ENCODE measurements at places on chromosomes 2 and 18. TPM values are rescaled to one million over a fixed set of nuclear protein-coding genes. Genes with fewer than 3 reads are reported as not detected.

GRCh38 chr2:74552914-74553811 is 579 bp downstream of the LOXL3 start:
- DNase-seq, result peak; percentile 84

- no peak for DNase-seq
Measured at GRCh38 chr18:35605686-35606417, 24.3 kb downstream of the GALNT1 start.

- no peak for DNase-seq
Measured at GRCh38 chr2:199309411-199309810, 148.3 kb downstream of the SATB2 start.

- DNase-seq, result no peak
Measured at GRCh38 chr2:105915005-105915558, 170.4 kb downstream of the NCK2 start.

- DNase-seq, result no peak
Measured at GRCh38 chr18:50680966-50681365, 121.1 kb downstream of the MAPK4 start.

GRCh38 chr2:30230497-30231211 is 680 bp upstream of the LBH start:
- DNase-seq, result no peak

DNA sequence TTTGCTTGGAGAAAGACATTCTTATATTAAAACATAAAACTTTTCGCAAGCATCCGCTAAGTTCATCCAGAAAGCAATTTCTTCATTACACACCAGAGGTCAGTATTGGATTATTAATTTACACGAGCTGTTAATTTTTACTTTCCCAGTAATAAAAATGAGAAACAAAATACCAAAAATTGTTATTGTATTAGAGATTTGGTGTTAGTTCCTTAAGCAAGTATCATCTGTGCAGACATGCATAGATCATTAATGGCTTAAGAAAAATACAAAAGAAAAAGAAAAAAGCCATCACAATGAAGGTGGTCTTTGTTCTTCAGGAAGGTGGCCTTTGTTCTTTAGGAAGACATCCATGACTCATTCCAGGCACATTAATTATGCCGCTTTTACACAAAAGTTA is 53.6 kb upstream of the HNMT start:
- DNase-seq, result no peak

- DNase-seq, result no peak
Measured at GRCh38 chr2:186544255-186544675, 45.6 kb upstream of the ITGAV start.

- DNase-seq, result no peak
Measured at GRCh38 chr2:164593959-164594358, 27.3 kb downstream of the GRB14 start.

GRCh38 chr18:33817096-33817495 is 239.1 kb downstream of the ASXL3 start:
- no peak for DNase-seq

Gene PARD6G
- 122 TPM for total RNA-seq

Gene ZC3H6
- 10.8 TPM for total RNA-seq

DNA sequence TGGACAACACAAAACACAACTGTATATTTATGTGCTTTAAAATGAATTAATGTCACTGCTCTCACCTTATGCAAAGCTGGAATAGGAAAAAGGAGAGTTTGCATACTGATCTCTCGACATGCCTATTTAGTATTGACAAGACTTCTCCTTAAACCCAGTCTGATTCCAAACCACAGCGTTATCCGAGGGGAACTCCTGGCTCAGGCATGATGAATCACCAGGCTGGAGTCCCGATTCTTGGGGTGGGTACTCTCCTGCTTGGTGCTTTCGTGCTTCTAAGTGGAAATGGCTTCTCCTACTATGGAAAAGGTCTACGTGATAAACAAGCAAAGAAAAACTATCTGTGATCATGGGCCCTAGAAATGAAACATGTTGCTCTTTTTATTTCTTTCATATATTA is 88.9 kb upstream of the SLC35G4 start:
- DNase-seq, result no peak

Gene GALNT14
- 2.5 TPM for total RNA-seq

- no peak for DNase-seq
Measured at GRCh38 chr2:230152334-230152733, 67.5 kb downstream of the SP110 start.

- DNase-seq, result no peak
Measured at GRCh38 chr2:37342591-37343220, 1.7 kb upstream of the QPCT start.

- DNase-seq, result no peak
Measured at GRCh38 chr2:239768031-239768790, 256.9 kb downstream of the NDUFA10 start.

DNA sequence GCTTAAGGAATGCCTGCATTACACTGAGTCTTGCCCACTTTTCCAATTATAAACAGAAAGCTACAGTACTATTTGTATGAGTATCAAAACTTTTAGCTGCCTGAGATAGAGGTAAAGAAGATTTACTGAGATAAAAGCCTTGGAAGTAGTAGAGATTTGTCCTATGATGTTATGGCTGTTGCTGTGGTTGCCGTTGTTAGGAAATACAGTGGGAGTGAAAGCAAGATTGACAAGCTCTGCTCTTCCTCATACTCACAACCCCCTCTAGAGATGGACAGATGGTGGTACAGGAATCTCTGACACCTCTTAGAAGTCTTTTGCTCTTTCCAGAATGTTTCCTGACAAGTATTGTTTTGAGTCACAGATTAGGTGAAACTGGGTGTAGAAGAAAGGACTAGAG is 242.5 kb downstream of the RPIA start:
- DNase-seq, result no peak

DNA sequence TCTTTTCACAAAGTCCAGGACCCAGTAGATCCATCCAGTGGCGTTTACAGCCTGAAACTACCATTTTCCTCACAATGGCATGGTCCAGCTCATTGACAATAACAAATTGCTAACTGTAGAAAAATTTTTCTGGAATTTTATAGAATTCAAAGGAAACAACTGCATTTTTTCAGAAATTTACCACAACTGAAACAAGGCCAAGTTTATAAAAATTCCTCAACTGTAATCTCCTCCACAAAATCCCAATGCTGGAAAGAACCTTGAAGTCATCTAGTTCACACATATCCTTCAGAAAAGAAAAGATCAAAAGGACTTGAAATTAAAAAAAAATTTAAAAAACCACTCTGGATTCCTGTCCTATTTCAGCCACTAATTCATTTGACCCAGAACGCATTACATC is 226.0 kb upstream of the CTAGE1 start:
- no peak for DNase-seq

GRCh38 chr18:46334868-46335281 is 230.7 kb downstream of the HAUS1 start:
- no peak for DNase-seq

DNA sequence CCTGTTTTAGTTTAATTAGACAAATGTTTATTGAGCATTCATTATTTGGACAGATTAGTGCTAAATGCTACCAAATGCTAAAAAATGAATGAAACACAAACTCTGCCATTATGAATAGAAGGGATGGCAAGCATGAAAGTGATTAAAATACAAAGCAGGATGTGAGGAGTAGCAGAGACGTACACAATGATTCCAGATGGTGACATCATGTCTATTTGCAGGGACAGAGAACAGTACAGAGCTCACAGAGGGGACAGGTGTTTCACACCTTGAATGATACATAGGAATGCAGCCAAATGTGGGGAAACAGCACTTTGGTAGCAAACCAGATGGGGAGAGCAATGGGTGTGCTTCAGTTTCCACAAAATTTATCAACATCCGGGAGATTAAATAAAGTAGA is 76.3 kb downstream of the CD226 start:
- DNase-seq, result no peak

- DNase-seq, result no peak
Measured at GRCh38 chr2:203675086-203675485, 31.4 kb upstream of the CD28 start.

GRCh38 chr18:44411262-44411905 is 269.3 kb upstream of the SETBP1 start:
- DNase-seq, result no peak

GRCh38 chr2:73891276-73891901 is 1.4 kb upstream of the ACTG2 start:
- DNase-seq, result no peak

DNA sequence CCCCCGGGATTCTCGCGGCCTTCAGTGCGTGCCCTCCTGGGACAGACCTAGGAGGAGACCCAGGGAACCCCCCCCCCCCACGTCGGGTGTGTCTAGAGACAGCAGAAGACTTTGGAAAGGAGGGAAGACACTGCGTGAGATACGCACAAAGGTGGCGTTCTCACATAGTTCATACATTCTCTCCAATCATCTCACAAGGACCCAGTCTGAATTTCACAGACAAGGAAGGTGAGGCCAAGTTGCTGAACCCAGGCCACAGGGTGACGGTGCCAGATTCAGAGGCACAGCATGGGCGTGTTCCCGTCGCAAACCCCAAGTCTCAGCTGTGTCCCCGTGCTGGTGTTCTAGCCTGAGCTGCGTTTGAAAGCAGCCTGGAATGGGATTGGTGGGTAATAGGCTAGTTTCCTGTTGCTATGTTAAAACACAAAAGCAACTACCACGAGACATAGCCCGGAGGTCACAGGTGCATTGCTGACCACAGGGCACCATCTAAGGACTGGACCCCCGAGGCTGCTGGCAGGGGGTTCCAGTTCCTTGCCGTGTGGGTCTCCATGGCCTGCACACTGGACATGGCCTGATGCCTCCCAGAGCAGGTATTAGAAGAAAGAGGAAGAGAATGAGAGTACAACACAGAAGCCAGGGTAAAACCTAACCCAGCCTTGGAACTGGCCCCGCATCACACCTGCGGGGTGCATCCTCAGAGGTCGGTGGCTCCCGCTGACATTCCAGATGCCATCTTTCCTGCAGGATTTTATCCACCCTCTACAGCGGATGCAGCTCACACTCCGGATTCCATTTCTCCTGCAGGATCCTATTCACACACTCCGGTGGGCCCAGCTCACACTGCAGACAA is 1.1 kb upstream of the PXDN start:
- DNase-seq, result peak; percentile 10

GRCh38 chr18:65227970-65228369 is 522.8 kb upstream of the CDH7 start:
- no peak for DNase-seq

- peak; percentile 81 for DNase-seq
Measured at GRCh38 chr2:96510931-96511595, 5.9 kb upstream of the NEURL3 start.

DNA sequence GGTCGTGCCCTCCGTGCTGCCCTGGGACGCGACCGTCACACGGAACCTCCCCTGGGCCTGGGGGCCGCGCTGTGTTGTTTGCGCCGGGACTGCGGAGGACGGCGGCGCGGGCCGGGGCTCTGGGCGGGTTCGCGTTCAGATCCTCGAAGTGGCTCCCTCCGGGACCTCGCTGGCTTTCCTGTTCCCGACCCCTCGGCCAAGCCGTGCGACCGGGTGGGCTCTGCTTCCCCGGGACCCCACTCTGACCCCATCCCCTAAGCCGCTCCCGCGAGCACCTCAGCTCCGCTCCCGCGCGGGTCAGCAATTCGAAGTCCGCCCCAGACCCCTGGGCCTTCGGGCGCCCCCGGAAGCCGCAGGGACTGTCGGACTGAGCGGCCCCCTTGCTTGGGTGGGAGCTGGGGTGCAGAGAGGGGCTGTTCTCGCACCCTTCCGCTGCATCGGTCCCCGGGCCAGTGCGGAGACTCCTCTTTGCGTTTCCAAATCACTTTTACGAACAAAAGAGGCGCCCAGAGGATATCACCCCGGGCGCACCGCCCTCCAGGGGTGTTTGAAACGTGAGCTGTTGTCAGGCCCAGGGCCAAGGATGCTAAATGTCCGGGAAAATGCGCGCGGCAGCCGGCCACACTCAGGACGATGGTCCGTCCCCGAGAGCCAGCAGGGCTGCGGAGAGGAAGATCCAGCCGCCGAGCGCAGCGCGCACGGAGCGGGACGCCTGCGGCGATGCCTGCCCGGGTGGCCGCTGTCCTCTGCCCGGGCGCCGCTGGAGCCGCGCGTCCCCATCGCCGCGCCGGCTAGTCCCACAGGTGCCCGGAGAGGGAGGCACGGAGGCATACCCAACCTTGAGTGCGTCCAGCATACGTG is 73.5 kb downstream of the ZCCHC2 start:
- DNase-seq, result no peak

Gene HTRA2
- 22.6 TPM for total RNA-seq

Gene IGFBP2
- total RNA-seq, result 69.5 TPM

GRCh38 chr2:197558393-197558792 is 42.5 kb downstream of the MOB4 start:
- no peak for DNase-seq

DNA sequence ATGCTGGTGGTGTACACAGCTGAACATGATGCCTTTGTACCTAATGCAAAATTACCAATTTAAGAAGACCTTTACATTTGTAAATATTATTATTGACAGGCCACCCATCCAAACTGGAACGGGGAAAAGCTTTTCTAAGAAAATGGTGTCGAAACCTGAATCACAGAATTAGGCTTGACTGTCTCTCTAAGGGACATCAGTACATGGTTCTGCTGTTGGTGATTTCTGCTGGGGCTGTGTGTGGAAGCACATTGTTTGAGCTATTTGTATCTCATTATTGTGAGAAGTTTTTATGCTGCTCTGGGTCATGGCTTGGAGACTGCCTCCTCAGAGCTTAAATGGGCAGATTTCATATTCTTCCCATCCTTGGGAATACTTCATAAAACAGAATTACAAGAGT is 420.9 kb upstream of the POU3F3 start:
- no peak for DNase-seq

- DNase-seq, result no peak
Measured at GRCh38 chr2:190098851-190099250, 36.3 kb upstream of the MSTN start.

GRCh38 chr2:216315802-216316603 is 56.3 kb downstream of the MARCHF4 start:
- no peak for DNase-seq

Gene DPY30
- 62.2 TPM for total RNA-seq

Gene C1QL2
- not detected for total RNA-seq

- DNase-seq, result no peak
Measured at GRCh38 chr2:189997016-189997415, 65.5 kb downstream of the MSTN start.

- no peak for DNase-seq
Measured at GRCh38 chr18:2325308-2325849, 245.9 kb downstream of the METTL4 start.

DNA sequence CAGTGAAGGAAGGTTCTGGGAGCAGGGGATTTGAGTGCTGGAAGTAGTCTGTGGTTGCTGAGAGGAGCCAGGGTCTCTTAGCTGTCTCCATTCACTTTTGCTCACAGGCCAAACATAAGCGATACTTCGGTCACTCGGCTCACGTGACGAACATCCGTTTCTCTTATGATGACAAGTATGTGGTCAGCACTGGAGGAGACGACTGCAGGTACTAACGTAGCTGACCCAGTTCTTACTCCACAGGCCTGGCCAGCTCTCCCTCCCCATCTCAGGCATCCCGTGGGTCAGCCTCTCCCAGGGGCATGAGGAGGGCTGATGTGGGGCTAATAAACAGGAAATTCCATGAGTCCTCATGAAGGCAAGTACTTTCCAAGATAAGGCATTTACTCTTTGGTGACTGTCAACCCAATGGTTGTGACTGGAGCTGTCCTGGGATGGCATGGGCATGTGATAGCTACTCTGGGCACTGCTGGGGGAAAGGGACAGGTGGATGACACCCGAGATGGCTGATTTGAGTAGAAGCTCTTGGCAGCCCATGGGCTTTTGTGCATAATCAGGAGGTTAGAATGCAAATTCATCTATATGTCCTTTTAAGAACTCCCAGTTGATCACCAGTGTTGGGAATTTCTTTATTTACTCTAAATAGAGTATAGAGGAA is 81.6 kb downstream of the RTN4 start:
- DNase-seq, result no peak
